CD4-positive, alpha-beta T cell (primary cell): ENCODE measurements at places on chromosomes 2 and 18. TPM values are rescaled to one million over a fixed set of nuclear protein-coding genes. Genes with fewer than 3 reads are reported as not detected.

Gene GALM
- 7.0 TPM for total RNA-seq

DNA sequence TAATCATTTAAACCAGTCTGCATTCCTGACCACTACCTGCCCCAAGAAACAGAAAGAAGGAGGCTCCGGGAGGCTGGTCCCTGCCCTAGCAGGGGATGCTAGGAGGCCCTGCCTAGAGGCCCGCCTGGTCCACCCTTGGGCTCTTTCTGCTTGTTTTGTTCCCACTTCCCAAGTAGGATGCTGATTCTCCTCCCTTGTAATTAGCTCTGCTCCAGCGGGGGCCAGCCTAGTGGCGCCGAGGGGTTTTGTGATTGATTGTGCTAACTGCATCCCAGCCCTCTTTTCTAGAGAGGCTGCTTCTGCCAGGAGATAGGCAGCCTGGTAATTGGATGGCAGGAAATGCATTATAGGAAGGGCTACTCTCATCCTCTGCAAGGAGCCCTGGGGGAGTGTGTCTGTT, 220.0 kb downstream of the LOXHD1 start:
- DNase-seq: no peak

- DNase-seq: no peak
These were observed 1588.2 kb downstream of the LRP1B start for GRCh38 chr2:140542627-140543026.

DNA sequence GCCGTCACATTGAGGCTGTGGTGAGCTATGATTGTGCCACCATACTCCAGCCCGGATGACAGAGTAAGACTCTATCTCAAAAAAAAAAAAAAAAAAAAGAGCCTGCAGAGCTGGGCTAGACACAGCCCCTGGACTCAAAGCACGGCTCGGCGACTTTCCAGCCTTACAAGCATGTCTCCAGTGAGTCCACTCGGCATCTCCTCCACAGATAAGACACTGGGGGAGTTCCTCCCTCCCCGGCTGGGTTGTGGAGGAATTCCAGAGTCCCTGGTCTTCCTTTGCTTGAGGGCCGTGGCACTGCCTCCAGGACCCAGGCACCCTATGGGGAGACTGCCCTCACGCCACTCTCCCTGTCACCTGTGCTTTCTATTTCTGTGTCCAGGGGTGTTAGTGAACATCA, 30.9 kb upstream of the RPL31 start:
- DNase-seq: no peak

DNA sequence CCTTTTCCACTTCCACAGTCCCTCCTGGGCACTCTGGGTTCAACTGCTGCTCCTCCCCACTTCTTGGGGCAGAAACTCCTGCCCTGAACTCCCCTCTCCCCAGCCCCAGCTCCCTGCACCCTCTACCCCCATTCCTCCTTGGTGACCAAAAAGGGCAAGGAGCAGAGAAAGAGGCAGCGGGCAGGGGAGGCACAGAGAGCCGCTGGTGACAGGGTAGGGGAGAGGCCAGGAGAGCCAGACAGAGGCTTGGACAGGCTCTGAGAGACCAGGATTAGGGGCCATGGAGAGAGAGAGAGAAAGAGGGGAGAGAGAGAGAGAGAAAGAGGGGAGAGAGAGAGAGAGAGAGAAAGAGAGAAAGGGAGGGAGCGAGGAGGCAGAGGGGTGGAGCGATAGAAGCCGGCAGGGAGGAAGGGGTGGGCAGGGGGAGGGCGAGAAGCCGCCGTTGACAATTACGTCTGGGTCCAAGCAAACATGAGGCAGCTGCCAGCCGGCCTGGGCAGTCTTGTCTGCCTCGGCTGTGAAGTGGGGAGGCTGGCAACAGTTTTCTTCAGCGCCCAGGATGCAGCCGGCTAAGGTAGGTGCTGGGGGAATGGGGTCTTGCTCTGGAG, at the start of gene KCNIP3:
Gene KCNIP3 (plus strand): TSS at position 468 of the 608 bp plus-strand sequence. CDS start 92 bp downstream, at position 560.
- DNase-seq: no peak

DNA sequence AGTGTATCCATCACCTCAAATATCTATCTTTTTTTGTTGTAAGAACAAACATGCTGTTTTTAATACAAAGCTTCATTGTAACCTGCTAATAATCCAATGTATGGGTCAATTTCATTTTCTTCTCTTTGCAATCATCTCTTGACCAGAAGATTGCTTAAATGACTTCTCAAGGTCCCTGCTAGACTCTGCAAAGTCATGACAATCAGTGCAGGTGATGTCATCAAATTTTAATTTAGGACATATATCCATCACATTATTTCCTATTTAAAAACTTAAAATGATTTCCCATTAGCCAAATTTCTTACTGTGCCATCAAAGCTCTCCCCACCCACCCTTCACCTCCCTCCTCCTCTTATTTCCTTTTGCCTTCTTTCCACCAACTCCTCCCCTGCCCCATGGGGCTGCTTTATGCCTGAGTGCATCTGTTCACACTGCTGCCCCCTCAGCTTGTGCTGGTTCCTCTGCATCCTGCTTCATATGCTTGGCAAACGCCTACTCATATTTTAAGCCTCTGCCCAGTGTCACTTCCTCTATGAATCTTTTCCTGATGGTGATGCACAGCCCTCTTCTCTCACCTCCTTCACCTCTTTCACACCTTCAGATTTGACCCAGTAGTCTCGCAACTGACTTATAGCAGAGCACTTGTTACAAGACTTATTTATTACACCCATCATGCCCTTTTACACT, 20.3 kb downstream of the PLEK start:
- DNase-seq: peak; percentile 11

GRCh38 chr2:119385466-119385865, 18.7 kb downstream of the DBI start:
- no peak for DNase-seq

DNA sequence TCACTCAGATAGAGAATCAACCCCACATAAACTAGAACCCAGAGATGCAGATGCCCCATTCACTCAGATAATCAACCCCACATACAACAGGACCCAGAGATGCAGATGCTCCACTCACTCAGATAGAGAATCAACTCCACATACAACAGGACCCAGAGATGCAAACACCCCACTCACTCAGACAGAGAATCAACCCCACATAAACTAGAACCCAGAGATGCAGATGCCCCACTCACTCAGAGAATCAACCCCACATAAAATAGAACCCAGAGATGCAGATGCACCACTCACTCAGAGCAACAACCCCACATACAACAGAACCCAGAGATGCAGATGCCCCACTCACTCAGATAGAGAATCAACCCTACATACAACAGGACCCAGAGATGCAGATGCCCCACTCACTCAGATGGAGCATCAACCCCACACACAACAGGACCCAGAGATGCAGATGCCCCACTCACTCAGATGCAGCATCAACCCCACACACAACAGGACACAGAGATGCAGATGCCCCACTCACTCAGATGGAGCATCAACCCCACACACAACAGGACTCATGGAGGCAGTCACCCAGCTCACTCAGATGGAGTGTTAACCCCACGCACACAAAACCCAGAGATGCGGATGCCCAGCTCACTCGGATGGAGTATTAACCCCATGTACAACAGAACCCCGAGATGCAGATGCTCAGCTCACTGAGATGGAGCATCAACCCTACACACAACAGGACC, 11.7 kb downstream of the TMEM18 start:
- DNase-seq: no peak

GRCh38 chr18:77059294-77059916, 73.2 kb downstream of the MBP start:
- DNase-seq: peak; percentile 73

GRCh38 chr2:2530334-2530733, 199.3 kb upstream of the MYT1L start:
- no peak for DNase-seq

DNA sequence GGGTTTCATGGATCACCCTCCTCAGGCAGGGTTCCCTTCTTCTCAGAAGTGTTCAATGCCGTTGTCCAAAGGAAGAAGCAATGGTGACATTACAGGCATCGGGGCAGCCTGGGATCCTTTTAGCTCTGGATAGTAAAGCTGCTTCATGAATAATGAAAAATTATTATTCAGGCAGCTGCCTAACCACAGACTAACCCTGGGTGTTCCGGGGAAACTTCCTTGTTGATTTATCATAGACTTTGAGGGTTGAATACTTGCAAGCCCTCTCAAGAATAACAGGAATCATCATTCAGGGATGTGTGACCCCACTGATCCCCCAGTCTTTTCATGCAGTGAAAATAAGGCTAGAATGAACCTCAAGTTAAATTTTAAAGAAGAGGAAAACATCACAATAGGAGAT, 419.4 kb downstream of the MEIS1 start:
- DNase-seq: no peak

DNA sequence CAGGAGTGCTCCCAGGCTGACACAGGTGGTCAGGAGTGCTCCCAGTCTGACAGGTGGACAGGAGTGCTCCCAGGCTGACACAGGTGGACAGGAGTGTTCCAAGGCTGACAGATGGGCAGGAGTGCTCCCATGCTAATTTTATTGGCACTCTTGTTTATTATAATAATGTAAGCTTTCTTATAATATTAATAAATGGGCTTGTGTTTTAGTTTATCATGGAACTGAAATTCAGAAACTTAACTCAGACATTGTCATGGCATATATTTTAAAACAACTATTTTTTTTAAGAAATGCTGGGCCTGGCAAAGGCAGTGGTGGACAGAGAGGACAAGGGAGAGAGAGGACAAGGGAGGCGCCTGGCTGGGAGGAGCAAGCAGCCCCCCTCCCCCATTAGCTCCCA, 18.7 kb downstream of the ANO7 start:
- no peak for DNase-seq

GRCh38 chr18:74819433-74820059, 221.9 kb downstream of the ZNF407 start:
- DNase-seq: no peak

DNA sequence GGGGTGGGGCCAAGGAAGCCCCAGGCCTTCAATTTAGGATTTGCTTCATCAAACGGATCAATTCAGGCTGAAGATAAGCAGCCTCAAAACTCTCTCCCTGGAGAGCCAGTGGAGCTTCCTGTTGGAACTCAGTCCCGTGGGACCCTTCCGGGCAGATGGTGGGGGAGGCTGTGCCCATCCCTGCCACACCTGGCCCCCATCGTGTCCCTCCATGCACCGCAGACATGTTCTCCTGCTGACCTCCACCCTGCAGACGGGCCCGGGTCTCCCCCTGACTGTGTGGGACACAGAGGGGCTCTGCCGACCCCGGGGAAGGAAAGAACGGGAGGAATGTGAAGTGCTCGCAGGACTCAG, 144.2 kb downstream of the TPO start:
- no peak for DNase-seq

- no peak for DNase-seq
These were observed 671.9 kb upstream of the SOX11 start for GRCh38 chr2:5020116-5020875.

DNA sequence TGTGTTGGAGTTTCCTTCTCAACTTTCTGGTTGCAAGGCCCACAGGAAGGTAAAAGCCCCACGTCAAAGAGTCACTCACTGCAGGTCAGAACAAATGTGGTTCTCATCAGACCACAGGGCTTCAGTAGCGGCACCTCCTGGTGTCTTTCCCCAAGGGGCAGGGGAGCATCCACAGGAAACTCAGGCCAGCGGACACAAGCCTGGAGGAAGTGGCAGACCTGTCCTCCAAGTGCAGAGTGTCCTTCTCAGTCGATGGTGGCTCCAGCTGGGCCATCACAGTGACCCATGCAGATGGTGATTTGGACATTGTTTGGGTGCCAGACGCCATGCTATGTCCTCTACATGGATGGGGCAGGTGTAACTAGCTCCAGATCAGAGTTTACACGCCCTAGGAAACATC, 84.9 kb downstream of the ACKR3 start:
- no peak for DNase-seq

GRCh38 chr2:71886241-71886640, 261.4 kb downstream of the CYP26B1 start:
- no peak for DNase-seq

DNA sequence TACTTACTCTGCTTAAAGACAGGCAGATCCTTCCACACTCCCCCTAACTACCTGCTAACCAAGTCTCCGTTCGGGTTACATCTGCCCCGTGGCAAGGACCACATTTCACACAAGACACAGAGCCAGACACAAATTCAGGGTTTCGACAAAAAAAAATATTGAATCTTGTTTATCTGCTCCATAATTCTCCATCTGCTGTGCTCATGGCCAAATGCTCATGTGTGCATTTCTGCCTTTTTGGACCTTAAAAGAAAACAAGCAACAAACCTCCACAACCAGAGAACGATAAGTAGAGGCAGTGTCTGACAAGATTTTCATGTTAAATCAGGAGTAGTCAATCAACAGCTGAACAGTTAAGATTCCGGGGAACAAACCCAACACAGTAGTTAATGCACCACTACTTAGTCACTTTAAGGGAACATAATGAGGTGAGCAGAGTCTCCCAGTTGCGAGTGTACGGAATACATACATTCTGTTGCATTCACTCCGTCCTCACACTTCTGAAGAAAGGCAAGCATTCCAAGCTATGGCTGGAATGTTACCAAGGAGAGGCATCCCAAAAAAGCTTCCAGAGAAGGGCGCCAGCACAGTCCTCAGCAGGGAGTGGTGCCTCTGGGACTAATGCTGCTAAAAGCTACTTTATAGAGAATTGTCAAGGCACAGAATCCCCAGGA, 121.0 kb downstream of the ANKRD44 start:
- DNase-seq: no peak

DNA sequence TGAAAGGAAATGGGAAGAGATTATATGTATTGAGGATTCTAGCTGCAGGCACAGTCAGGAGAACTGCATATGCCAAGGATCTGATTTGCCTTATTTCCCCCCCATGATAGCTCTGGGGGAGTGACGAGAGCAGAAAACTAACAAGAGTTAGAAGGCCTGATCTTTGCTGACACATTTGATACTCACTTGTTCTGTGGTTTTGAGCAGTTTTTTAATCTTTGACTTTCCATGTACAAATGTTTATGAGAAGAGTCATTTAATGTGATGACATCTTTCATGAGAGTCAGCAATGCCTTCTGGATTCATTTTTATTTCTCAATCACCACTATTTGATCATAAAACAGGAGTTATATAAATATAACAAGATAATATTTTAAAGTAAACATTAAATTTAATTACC, 12.7 kb upstream of the SERPINB7 start:
- no peak for DNase-seq

DNA sequence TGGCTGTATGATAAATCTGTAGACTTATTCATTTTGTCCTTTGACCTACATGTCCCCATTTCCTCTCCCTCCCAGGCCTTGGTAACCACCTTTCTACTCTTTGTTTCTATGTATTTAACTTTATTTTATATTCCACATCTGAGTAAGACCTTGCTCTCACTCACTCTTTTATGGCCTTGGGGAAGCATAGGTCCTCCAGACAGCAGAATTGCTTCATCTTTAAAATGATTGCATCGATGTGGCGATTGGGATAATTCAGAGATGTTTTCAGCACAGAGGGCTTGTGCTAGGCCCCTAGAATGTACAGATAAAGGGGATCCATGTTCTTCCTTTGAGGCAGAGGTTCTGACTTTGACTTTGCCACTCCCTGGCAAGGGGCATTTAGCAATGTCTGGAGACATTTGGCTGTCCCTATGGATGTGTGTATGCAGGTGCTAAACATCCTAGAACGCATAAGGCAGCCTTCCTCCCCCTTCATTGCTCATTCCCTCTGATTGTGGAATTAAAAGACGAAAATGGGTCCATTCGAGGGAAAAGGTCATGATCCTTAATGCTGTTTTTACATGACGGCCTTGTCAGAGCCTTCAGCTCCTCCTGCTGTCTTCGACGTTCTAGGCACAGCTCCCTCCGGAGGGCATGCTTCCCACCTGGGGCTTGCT, 1.2 kb upstream of the GPR39 start:
- no peak for DNase-seq
